ENCODE measurements at places on chromosomes 5 and 9.

DNA sequence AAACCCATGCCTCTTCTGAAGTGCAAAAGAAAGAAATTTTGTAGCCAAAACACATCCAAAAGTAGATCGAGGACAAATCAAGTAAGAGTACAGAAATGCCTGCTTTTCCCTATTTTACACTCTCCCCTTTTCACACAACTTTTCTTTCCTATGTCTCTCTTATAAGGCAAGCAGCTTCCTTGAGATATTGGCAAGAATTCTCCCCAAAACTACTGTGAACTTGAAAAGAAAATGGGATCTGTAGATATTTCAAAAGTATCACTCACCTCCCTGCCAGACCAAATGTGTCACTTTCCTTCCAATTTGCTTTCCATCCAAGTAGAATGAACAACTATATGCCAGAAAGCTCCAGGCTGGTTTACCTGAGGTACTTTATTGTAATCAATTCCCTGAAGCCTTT is 47.9 kb upstream of the GABRA6 start:
- DNase-seq: no peak

DNA sequence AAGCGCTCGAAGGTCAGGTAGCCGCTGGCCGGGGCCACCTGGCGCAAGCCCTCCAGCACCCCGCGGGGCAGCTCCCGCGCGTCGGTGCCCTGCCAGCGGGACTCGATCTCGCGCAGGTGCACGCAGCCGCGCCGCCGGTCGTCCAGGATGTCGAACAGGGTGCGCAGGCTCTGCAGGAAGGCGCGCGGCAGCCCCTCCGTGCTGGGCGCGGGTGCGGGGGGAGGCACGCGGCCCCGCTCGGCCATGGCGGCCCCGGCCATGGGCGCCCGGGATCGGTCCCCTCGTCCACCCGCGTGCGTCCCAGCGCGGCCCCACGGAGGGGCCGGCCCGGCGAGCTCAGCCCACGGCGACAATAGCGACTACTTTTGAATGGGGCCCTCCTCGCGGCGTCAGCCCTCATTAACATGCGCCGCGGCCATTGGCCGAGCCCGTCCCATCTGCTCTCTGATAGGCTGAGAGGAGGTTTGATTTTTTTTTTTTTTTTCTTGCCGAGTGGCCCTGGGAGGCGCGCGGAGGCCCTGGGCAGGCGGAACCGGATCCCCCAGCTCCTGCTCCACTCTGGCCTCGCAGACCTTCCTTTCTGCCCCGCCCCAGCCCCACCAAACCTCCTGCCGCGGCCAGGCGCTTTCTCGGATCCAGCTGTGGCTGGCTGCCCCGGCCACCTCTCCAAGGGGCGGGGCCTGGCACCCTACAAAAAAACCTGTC is at the start of gene SAPCD2:
Gene SAPCD2, minus strand, starts transcription at position 357 of the 705 bp plus-strand sequence. Its CDS starts 97 bp downstream, at position 260.
- peak; percentile 74 for DNase-seq

DNA sequence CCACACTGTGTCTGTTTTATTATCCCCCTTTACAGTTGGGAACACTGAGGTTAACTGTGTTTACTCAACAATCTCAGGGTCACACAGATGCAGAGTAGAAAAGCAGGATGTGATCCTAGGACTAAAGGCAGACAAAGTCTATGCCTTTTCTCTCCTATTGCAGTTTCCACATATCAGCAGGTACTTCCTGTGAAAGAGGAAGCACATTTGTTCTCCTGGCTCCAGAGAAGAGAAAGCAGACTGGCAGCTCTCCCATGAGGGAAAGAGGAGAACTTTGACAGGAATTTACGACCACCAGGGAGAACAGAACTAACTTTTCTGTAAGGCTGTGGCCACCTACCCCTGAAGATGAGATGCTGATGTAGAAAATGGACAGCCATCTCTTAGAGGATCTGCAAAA is 84.2 kb upstream of the TNC start:
- no peak for DNase-seq

DNA sequence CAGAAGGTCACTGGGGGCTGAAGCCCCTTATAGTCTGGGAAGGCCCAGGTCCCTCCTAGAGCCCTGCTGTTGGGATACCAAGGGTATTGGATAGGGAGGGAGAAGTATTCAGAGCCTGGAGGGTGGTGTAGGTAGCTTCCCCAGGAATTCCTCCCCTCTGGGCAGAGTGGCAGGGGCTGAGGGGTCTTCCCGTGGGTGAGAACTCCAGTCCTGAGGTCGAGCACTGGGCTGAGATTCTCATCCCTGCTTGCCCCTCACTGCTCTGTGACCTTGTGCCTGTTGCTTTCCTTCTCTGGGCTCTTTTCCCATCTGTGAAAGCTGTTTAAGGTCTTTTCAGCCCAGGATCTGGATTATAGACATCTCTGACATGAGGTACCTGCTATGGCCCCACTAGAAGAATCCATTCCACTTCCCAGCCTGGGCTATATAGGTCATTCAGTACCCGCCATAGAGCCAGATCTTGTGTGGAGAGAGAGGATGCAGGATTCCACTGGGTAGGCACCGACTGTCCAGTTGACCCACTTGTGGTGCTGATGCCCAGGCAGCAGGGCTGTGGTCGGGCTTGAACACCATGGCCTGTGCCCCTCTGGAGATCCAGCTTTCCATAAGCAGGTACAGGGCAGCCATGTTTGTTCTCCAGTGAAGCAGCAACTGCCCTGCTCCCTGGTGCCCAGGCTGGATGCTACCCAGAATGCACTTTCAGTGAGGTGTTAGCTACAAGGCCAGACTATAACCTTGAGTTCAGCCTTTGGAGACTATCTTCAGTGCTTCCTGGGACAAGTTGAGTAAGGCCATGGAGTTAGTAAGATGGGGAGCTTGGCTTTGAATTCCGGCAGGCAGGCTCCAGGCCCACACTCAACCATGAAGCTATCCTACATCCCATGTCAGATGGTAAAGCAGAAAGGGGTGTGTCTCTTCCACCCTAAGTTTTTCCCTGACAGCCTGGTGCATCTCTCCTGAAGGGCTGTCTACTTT is 60.1 kb downstream of the AMBP start:
- no peak for DNase-seq

GRCh38 chr9:88287972-88288371 is 100.3 kb upstream of the SPIN1 start:
- no peak for DNase-seq

DNA sequence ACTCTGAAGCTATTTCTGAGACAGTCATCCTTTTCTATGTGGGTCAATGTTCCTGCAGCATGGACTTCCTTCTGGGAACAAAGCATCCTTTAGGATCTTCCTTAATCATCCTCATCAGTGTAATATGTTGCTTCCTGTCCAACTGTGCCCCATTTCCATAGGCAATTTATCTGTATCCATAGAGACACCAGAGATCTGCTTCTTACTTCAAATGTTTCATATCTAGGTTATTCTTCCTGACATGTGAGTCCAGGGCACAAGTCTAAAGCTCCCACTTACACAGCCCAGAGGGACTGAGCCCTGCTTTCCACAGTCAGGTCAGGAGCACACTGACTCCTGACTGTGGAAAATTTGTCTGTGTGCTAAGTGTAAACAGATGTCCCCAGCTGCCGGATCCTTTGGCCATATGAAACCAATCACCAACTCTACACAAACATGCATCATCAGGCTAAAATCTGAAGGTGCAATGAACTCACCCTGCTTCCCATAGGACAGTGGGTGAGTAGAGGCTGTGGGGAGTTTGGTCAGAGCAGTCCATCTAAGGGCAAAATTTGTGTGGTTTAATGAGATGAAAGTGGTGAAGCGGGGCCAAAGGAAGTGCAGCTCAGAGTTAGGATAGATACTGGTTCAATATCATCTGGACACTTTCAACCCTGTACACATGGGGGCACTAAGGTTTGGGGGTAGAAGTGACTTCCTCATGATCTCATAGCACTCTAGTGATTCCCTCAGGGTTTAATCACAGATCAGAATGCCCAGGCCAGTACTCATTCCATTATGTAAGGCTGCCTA is 85.2 kb upstream of the TNC start:
- DNase-seq: no peak

DNA sequence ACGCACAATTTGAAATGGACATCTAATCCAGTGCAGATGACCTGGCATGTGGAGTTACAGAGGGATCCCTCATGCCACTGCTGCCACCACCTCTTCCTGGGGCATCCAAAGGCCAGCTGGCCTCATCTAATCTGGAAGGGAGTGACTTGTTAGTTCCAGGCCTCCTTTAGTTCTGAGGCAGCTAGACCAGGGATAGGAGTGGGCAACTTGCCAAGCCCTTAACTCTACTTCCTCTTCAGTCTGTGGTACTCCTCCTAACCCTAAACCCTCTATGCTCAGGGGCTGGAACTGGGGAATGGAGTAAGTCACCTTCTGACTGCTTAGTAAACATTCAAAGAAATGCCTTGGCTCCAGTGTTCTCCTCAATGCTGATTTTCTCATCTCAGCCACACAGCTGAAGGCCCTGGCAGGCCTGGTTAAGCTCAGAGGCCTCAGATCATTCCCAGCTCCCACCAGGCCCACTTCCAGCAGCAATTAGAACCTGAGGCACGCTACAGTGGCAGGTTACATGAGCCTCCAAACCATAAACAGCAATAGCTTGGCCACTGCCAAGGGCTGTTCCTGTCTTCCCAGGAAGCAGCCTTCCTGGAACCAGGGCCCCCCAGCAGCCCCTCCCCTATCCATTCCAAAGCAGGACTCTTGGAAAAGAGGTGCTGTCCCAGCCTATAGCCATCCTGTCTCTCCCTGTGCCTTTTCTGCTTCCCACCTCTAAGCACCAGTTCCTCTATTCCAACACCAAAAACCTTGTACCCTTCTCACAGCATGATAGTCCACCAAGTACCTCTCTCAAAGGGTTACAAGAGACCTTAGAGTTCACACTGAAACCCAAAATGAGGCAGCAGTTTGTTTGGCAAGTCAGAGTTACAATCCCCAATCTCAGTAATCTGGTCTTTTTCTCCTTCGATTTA is 2.0 kb downstream of the EIF4EBP3 start:
- no peak for DNase-seq

DNA sequence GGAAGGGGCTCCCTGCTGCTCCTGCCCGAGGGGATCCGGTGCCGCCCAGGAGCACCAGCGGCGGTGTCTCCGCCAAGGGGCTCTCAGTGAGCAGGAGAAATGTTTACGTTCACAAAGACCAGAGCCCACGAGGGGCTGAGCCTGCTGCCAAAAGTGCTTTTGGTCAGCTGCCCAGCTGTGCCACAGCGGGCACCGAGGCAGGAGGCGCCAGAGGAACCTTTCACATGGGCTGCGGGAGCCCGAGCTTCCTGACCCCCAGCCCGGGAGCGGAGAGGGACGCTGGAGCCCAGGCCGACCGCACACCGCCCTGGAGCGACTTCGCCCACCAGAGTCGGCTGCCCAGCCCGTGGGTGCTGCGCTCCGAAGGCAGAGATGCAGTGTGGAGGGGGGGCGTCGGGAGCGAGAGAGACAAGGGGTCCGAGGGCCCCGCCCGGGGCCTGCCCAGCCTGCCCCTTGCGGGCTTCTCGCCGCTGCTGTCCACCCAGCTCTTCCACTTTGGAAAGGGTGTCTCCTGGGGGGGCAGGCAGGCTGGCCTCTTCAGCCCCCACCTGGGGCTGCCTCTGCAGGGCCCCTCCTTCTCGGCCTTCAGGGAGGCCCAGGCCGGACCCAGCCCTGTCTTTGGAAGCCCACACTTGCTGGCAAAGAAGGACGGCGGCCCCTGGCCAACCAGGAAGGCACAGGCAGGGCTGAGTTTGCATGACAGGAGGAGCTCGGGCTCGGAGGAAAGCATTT is 7.9 kb downstream of the PPP1R26 start:
- no peak for DNase-seq

All from naive thymus-derived CD8-positive, alpha-beta T cell (primary cell).